ENCODE measurements at places on chromosomes 3 and 15.

DNA sequence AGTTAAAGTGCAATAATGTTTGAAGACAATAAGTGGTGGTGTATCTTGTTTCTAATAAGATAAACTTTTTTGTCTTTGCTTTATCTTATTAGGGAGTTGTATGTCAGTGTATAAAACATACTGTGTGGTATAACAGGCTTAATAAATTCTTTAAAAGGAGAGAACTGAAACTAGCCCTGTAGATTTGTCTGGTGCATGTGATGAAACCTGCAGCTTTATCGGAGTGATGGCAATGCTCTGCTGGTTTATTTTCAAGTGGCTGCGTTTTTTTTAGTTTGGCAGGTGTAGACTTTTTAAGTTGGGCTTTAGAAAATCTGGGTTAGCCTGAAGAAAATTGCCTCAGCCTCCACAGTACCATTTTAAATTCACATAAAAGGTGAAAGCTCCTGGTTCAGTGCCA lies 2.7 kb downstream of the RPL15 start:
- H3K27ac ChIP-seq, result no peak overlapping the region
- DNase-seq, result no peak
- H3K4me3 ChIP-seq, result no peak overlapping the region
- H3K27me3 ChIP-seq, result no peaks in the 10 kb centered on the region
- H3K36me3 ChIP-seq, result peaks cover 19% of the 10 kb centered on the region

DNA sequence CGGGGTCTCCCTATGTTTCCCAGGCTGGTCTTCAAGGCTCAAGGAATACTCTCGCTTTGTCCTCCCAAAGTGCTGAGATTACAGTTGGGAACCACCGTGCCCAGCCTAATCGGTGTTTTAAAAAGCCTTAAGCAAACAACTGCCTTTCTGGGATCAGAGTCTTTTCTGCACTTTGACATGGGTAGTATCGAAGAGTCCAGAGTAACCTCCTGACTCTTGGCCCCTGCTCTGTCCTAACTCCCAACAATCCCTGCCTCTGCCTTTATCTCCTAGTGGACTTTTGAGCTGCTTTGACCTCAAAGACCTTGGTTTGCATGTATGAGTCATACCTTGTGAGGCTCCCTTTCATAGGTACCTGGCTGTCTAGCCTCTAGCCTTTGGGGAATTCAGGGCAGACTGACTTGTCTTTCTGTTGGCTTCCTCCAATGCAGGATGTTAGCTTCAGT lies 21.0 kb upstream of the HACD2 start:
- peaks cover 3% of the 10 kb centered on the region for H3K4me1 ChIP-seq
- DNase-seq, result no peak
- no peak overlapping the region for H3K4me3 ChIP-seq

DNA sequence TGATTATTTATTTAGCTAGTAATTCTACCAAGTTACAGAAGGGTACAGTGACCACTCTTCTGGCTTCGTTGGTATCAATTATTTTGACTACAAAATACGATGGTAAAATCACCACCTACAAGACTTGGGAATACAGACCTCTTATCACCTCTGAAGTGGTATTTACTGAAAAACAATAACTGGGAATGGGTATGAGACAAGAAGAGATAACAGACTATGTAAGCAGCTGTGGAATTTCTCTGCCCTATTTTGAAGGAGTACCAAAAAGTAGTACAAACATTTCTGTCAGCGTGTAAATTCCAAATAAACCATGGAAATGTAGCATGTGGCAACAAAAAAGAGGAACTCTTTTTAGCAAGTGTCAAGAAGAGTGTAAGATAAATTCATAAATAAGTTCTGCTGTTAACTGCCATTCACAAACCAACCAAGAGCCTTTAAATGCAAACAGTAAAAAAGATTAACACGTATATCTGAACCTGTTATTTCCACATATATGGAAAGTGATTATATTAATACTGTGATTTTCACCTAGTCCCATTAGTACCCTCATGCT lies 77.0 kb upstream of the SLC12A8 start:
- no peaks in the 10 kb centered on the region for H3K4me1 ChIP-seq
- DNase-seq, result no peak
- H3K27me3 ChIP-seq, result no peaks in the 10 kb centered on the region
- H3K36me3 ChIP-seq, result no peaks in the 10 kb centered on the region
- H3K4me3 ChIP-seq, result no peak overlapping the region
- H3K27ac ChIP-seq, result no peak overlapping the region

DNA sequence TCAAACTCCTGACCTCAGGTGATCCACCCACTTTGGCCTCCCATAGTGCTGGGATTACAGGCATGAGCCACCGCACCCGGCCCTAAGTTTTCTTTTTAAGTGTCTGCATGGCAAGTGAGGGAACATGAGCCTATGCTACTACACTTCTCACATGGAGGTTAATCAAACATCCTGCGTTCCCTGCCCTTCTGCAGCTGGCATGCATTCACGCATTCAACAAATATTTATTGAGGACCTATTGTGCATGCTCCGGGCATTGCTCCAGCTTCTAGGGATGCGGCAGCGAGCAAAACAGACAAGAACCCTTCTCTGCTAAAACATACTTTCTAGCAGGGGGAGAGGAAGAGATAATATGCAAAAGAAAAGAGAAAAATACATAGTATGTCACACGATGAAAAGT lies 42.6 kb upstream of the ACKR4 start:
- DNase-seq, result no peak
- H3K36me3 ChIP-seq, result no peaks in the 10 kb centered on the region
- H3K27me3 ChIP-seq, result no peaks in the 10 kb centered on the region
- H3K4me3 ChIP-seq, result no peak overlapping the region

GRCh38 chr3:59290358-59290757 lies 240.5 kb upstream of the CFAP20DC start:
- no peaks in the 10 kb centered on the region for H3K4me1 ChIP-seq
- H3K27me3 ChIP-seq, result no peaks in the 10 kb centered on the region
- H3K4me3 ChIP-seq, result no peak overlapping the region
- no peak for DNase-seq
- H3K27ac ChIP-seq, result no peak overlapping the region

DNA sequence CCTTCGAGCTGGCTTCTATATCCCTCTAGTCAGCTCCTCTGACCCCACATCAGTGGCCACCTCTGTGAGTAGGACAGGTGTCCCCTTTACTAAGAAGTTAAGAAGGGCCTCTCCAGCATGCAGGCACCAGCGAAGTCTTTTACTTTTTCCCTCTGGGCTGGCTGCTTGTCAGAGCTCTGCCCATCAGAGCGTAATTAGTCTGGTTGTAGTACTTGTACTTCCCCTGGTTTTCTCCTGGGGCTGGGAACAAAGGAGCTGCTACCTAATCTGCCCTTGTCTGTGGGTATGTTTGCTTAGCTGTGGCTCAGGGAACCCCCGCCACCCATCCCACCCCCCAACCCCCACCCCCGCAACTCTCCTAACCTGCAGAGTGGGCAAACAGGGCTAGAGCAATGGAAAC lies 27.4 kb upstream of the ALPK3 start:
- no peak overlapping the region for H3K4me3 ChIP-seq
- H3K4me1 ChIP-seq, result 0 out of 2 replicates have a peak, but pooled peaks cover 2% of the 10 kb centered on the region
- no peak overlapping the region for H3K27ac ChIP-seq
- DNase-seq, result no peak

- no peak overlapping the region for H3K27ac ChIP-seq
- no peak overlapping the region for H3K4me3 ChIP-seq
- no peaks in the 10 kb centered on the region for H3K27me3 ChIP-seq
- no peaks in the 10 kb centered on the region for H3K36me3 ChIP-seq
- DNase-seq, result no peak
These were observed 15.0 kb downstream of the KLF13 start for GRCh38 chr15:31341496-31342195.

DNA sequence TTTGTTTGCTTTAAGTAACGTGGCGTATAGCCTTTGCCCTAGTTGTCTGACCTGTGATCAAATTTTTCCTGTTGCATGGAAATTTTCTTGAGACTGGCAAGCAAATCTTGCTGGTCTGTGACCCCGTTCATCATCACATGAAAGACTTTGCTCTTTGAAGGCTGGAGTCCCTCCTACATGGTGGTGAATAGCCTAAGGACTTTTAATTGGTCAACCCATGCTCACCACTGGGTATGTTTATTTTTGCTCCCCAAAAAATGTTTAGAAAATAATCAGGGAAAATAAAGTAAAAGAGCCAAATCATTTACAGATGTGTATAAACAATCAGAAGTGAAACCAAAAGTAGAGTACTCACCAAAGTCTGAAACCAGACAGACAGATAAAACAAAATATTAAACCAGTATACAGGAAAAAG lies 1075.3 kb upstream of the ALCAM start:
- H3K27me3 ChIP-seq, result no peaks in the 10 kb centered on the region
- H3K27ac ChIP-seq, result no peak overlapping the region
- no peak overlapping the region for H3K4me3 ChIP-seq

DNA sequence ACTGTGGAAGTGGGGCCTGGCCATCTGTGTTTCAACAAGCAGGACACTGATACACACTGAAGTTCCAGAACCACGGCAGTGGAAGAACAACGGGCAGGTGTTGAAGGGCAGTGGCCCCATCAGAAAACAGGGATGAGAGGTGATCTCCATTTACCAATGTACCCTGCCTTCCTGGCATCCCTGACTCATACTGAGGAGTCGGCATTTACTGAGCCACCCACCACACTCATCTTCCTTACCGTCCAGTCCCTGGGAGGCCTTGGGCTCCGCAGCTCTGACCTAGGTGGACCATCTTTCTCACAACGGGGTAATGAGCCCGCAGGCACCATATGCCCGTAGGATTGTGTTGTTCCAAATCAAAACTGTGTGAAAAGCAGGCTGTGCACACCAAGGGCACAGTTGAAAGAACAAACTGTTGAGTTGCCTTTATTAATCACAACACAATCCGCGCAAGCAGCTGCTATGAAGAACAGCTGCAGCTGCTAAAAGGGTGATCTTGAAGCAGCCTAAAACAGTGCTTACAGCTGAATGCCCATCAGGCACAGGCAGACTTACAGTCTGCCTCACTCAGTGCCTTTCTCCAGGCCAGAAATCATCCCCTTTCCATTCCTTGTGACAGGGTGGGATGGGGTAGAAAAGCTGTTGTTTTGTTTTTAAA lies 12.9 kb downstream of the MB21D2 start:
- DNase-seq, result no peak
- H3K27ac ChIP-seq, result no peak overlapping the region
- H3K36me3 ChIP-seq, result no peaks in the 10 kb centered on the region
- H3K4me3 ChIP-seq, result no peak overlapping the region

DNA sequence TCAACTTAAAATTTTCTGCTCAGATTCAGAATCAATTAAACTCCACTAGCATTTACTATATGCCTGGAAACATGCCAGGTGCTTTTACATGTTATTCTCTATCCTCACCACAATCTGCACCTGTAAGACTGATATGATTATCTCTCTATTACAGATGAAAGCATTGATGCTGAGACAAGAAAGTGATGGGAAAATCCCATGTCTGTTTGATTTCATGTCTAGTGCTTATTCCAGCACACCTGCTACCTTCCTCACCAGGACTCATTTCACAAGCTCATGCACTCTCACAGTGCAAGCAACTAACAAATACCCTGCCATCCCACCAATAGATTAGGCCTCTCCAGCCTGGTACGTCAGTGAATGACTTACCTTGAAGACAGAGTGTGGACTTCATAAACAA lies 25.0 kb upstream of the BCL6 start:
- H3K4me1 ChIP-seq, result no peaks in the 10 kb centered on the region
- no peak for DNase-seq
- no peak overlapping the region for H3K4me3 ChIP-seq
- no peaks in the 10 kb centered on the region for H3K36me3 ChIP-seq
- H3K27me3 ChIP-seq, result no peaks in the 10 kb centered on the region

DNA sequence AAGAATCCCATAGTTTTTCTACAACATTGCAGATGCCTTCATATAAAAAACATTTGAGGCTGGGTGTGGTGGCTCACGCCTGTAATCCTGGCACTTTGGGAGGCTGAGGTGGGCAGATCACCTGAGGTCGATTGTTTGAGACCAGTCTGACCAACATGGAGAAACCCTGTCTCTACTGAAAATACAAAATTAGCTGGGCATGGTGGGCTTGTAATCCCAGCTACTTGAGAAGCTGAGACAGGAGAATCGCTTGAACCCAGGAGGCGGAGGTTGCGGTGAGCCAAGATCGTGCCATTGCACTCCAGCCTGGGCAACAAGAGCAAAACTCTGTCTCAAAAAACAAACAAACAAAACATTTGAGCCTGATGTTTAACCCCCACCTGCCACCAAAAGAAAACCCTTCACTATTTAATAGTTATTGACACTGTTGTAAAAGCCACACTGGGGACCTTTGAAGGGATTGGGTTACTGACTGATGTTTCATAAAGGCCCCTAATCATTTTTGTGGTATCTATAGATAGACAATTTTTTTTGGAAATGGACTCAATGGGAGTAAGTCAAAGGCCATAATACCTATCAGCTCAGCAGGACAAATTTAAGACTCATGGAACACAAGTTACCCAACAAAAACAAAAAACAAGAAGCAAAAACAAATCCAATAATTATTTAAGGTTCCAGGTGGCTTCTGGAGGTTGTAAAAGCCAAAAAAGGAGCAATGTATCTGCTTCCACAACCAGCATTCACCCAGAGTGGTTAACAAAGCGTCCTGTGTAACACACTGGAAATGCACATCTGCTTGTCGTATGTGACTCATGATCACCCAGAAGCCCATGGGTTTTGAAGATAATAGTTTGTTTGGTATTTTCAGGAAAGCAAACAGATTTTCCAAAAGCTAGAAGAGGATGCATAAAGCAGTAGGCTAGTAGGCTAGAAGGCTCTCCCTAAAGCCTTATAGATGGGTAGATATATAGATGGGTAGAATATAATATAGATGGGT lies 41.2 kb downstream of the CDCP1 start:
- H3K4me3 ChIP-seq, result no peak overlapping the region

GRCh38 chr3:68963891-68964290 lies 31.5 kb upstream of the TAFA4 start:
- no peaks in the 10 kb centered on the region for H3K36me3 ChIP-seq
